ENCODE measurements at places on chromosomes 1 and 21.

- no peak for DNase-seq
Measured at GRCh38 chr1:116585886-116586285, 15.1 kb upstream of the CD58 start.

GRCh38 chr1:243332440-243332839 lies 76.6 kb downstream of the SDCCAG8 start:
- DNase-seq = no peak

DNA sequence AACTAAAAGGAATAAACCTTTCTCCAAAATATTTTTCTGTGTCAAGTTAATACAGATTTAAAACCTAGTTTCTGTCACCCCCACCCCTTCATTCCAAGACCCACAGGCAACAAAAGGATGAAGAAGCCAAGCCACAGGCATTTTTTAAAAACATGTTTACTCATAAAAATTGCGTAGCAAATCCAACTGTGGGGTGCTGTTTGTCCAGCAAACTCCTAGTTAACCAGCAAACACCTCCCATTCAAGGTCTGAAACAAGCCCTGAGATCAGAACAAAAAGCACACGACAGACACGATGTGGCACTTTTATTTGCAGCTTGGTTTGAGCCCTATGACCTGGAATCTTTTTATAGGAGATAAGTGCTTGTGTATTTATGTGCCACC lies 149.9 kb upstream of the CAMK1G start:
- DNase-seq = no peak

DNA sequence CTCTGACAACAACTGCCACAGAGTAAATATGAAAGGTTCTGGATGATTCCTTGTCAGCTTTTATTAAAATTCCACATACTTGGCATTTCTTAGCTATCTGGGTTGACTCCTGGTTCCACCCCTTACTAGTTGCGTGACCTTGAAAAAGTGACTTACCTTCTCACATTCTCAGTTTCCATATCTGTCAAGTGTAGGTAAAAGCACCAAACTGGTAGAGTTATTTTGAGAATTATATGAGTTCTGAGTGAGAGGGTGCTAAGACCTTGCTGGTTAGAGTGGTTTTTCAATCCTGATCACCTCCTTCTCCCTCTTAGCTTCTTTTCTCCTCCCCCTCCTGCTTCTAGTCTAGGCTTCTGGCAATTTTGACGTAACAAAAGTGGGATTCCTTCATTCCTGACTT lies 83.4 kb upstream of the ABCD3 start:
- no peak for DNase-seq

DNA sequence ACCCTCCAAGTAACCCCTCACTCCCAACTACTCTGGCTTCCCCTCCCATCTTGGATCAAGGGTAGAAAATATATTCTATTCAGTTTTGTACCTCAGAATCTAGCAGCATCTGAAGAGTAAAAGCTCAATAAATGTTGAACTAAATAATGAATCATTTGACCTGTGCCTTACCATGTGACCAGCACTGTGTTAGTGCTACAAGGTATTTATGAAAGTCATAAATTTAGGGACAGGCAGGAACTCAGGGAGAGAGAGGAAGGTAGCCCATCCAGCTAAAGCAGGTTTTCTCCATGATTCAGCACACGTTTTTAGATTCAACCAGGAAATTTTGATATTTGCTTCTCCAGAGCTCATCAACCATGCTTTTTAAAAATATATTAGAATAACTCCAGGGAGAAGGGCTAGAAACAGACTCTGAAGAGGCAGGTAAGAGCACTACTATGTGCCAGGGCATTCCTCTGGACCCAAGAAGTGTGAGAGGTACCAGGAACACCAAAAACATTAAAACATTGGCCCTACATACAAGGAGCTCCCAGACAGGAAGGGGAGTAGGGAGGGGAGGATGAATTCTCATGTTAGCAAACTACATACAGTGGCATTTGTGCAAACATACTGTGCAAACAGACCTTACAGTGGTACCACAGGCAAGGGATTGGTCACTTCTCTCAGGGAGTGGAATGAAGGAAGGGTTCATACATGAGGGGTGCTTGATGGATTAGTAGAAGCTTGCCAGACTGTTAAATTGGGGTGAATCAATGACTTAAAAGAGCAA lies 64.3 kb downstream of the FYB2 start:
- DNase-seq = no peak

GRCh38 chr1:14479865-14480264 lies 118.6 kb upstream of the KAZN start:
- peak; percentile 86 for DNase-seq

DNA sequence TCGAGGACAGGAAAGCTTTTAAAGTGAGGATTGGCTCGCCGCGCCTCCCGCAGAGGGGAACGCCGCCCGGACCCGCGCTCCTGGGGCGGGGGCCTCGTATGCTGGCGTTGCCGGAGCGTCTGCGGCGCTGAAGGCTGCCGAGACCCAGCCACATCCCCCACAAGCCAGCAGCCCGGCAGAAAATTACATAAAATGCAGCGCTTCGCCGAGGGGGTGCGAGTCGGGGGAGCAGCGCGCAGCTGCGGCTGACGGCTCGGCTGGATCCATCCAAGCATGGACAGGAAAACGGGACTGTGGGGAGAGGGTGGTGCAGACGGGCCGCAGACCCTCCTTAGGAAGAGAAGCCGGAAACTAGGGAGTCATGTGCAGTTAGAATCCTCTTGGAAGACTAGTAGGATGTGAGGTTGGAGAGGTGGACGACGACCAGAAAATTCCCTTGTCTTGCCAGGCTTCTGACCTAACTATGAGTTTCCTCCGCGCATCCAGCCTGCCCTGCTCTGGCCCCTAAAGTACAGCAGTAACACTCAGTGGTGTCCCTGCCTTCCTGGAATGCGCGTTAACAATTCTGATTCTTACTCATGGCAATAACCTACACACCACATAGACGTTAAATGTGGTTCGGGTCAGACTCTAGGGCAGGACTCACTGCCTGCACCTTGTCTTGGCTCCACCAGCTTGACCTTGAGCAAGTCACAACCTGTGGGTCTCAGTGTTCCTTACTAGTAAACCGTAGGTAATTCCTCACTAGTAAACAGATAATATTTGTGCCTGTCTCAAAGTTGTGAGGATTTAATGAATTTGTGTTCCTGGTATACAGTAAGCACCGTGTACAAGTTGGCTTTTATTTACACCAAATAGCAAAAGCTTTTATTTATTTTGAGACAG lies 953 bp upstream of the BRWD1 start:
- DNase-seq = peak; percentile 92

DNA sequence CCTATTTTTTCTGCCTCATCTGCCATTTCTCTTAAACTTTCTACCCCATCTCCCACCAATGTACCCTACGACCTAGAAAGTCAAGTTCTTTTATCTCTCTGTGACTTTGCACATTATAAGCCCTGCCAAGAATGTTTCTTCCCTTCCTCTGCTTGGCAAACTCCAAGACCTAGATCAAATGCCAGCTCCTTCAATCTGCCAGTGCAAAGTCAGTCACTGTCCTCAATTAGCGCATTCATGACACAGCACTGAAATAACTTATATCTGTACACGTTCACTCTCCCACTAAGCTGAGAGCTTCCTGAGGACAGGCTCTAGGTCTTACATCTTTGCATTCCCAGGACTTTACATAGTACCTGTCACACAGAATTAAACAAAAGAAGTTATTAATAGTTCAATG lies 21.4 kb upstream of the LSM10 start:
- no peak for DNase-seq

GRCh38 chr21:39484711-39485276 lies 33.0 kb downstream of the SH3BGR start:
- no peak for DNase-seq

GRCh38 chr1:19762175-19762779 lies 37.4 kb downstream of the TMCO4 start:
- DNase-seq = peak; percentile 88

- no peak for DNase-seq
Measured at GRCh38 chr21:19433623-19434022, 1030.0 kb upstream of the TMPRSS15 start.
